ENCODE measurements at places on chromosomes 3 and 15.

- no peak for DNase-seq
Observed at GRCh38 chr15:62453375-62453774, 288.3 kb upstream of the C2CD4B start.

DNA sequence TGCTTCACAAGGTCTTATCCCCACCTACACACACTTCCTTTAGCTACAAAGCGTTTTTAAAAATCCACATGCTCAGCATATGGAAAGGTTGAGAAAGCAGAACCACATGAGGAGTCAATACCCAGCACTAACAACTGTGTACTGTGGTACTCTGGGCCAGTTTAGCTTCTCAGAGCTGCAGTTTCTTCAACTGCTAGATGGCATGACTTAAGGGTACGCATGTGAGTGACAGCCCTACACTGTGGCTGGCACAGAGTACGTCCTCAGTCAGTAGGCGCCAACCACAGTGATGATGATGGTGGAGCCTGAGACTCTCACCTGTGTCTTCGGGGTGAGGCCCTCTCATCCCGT is 17.4 kb downstream of the CCDC12 start:
- no peak for DNase-seq

DNA sequence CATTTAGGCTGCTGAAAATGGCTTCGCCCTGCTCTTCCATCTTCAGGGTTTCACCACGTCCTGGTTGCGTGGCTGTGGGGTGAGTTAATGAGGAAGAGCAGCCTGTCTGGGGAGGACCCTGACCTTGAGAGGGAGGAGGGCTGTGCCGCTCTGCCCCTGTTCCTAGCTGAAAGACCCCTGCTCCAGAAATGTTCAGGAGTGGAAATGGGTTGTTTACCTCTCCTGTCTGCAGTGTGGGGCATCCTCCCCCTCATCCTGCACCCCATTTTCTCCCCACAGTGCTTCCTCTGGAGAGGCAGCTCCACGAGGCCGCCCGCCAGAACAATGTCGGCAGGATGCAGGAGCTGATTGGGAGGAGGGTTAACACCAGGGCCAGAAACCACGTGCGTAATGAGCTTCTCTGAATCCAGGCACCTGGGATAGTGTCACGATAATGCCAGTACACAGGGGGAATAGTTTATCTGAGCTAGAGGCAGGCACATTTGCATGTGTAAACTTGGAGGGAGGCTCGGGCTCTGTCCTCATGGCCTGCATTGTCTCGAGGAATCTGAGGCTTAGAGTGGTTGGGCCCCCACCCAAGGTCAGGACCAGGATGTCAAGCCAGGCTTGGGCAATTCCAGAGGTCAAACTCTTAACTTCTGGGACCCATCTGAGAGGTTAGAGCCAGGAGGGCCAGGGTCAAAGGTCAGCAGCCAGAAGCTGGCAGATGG is 4.0 kb downstream of the ANKDD1A start:
- DNase-seq: no peak

DNA sequence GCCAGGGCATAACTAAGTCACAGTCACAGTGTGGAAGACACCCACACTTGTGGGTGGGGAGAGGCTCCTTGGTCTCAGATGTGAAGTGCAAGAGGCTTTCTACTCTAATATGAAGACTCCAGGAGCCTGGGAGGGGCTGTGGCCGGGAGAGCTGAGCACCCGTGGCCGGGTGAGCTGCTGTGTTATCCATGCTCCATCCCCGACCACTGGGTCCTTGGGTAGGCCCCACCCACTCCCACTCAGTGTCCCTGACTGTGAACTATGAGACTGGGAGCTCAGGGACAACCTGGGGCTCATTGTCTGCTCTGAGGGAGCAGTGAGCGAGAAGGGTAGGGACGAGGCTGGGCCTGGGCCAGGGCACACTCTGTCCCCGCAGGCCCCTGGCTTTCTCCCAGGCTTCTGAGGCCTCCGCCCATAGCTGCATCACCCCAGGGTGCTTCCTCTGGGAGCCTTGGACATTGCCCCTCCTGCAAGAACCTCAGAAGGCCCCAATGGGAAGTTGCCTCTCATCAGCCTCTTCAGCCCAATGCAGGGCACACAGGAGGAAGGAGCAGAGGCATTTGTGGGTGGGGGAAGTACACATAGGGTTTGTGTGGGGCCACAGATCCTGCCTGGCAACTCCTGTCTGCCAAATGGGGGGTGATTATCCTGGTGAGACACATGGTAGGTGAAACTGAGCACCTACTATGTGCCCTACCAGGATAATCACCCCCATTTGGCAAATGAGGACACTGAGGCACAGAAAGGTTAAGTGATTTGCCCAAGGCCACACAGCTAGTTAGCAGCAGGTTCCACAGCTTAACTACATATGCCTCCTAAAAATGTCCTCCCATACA is 2.4 kb downstream of the ANPEP start:
- DNase-seq: no peak

- DNase-seq: no peak
Observed at GRCh38 chr3:42314411-42314810, 48.4 kb upstream of the CCK start.

DNA sequence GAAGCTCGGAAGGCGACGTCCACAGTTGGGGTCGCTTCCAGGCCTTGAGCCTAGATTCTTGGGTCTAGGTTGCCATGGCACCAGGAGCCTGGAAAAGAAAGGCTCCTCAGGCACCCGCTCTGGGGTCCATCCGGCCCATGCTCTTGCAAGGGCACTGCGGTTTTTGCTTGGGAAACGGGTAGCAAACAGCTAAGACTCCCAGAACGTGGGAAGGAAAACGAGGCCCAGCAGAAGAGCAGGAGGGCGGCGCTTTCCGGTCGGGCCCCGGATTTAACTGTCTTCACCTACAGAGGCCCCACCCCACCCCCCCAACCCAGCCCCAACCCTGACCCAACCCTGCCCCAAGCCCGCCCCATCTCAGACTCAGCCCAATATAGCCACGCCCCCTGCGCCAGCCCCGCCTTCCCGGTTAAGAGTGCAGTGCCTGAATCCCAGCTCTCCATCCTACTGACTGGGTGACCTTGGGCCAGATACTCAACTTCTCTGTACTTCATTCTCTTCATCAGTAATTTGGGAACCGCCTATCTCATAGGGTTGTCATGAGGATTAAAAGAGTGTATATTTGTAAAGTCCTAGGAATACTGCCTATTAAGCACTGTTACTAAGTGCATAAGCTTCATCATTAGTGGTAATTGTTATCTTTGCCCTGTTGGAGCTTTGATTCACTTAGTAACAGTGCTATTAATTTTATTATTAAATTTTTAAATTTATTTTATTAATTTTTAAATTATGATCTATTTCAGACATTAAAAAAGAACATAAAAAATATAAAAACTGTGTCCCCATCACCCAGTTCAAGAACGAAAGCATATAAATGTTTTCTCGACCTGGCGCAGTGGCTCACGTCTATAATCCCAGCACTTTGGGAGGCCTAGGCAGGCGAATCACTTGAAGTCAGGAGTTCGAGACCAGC is 28.4 kb upstream of the SMAD6 start:
- DNase-seq: peak; percentile 86

DNA sequence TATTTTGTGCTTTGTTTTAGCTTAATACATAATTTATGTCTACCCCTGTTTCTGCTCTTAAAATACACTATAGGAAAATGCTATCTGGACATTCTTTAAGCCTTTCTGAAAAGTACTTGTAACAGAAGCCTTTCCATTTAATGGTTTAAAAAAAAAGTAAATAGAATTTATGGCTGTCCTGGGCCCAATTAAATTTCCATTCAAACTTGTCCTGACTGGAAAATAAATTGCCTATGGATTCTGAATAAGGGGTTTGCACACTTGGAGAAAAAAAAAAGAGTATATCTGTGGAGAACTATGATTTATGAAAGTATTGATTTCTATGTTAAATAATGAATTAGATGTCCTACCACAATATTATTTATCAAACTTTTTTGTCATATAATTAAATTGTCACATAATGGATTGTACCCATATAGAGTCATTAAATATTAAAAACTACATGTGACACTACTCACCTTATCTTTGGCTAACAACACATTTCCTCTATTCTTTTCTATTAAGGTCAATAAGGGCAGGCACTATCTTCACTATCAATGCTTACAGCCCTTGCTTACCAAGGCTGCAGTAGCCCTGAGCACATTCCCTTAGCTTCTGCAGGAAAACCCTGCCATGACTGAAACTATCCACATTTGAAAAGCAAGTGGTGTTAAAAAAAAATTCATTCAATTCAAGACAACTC is 396.1 kb upstream of the ROBO2 start:
- DNase-seq: no peak

DNA sequence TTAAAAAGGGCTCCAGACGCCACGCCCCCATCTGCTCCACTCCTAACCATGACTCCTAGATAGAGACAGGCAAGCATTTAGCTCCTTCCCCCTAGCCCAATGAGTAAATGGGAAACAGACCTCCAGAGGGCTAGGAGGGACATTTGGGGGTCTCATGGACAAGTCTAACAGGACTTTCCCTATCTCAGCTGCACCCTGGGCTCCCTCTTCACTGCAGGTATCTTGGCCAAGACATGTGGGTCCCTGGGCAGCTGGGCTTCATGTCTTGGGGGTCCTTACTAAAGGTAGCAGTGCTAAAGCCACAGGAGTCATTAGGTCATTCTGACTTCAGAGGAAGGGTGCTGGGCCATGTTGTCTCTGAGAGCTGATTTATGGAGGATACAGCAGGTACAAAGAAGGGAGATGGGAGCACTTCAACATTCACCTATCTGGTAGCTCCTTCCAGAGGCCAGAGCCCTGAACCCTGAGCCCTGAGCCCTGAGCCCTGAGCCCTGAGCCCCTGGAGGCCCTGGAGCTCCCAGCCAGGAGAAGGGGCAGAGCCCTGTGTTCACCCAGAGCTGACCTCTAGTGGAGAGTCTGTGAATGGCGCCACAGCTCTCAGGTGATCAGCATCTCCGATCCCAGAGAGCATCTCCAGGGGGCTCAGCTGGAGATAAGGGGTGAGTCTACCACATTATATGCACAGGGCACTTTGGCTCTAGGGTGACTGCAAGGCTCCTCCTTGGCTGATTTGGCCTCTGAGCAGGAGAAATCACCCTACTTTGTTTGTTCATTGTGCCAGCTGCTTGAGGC is 40.1 kb upstream of the EPHB1 start:
- peak; percentile 62 for DNase-seq

DNA sequence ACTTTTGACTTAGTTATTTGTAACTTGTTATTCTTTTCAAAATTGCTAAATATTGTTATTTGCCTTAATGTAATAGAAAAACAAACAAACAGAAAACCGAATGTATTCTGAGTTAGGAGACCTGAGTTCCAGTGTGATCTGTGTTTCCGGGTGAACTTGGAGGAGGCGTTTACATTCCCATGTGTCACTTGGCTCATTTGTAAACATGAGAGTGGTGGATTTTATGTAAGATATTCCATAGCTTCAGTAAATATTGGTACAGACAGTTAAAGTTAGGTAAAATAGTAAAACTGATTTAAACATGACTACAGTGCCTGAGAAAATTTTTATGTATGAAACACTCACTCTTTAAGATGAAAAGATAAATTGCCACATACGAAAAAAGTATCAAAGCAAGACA is 287.3 kb upstream of the POU1F1 start:
- no peak for DNase-seq

GRCh38 chr3:157330206-157330605 is 106.4 kb upstream of the PTX3 start:
- DNase-seq: no peak

DNA sequence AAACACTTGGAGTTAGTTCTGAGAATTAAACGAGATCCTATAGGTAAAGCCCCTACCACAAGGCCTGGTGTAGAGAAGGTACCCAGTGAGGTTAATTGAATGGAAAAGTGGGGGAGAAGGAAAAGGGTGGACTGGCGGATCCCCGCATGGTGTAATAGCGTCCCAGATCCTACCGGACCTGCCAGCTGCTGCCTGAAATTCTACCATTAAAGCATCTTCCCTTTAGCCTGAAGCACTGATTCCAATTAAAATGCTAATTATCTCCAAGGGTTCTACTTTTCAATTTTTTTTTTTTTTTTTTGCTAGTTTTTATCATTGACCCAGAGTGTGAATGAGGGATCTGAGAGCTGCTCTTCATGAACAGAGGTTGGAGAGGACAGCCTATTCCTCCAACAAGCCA is 237.9 kb downstream of the TLE3 start:
- DNase-seq: no peak

DNA sequence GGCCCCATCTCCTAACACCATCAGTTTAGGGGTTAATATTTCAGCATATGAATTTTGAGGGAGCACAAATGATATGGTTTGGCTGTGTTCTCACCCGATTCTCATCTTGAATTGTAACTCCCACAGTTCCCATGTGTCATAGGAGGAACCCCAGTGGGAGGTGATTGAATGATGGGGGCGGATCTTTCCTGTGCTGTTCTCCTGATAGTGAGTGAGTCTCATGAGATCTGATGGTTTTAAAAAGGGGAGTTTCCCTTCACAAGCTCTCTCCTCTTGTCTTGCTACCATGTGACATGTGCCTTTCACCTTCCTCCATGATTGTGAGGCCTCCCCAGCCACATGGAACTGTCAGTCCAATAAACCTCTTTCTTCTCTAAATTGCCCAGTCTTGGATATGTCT is 73.8 kb upstream of the TJP1 start:
- DNase-seq: no peak

DNA sequence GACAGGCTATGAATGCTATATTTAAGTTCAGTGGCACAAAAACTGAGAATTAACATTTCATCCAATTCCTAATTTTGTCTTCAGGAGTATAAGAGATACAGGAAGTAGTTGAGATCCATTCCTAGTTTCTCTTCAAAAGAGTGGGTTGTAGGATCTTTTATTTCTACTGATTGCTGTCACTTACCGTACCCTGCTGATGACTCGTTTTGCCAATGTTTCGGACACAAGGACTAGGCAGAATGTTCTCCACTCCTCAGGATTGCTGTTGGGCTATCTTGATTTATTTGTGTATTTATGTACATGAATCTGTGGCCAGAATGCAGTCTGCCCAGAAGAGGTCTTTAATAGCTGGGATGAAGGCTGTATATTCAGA is 11.9 kb downstream of the ARL8B start:
- DNase-seq: no peak

DNA sequence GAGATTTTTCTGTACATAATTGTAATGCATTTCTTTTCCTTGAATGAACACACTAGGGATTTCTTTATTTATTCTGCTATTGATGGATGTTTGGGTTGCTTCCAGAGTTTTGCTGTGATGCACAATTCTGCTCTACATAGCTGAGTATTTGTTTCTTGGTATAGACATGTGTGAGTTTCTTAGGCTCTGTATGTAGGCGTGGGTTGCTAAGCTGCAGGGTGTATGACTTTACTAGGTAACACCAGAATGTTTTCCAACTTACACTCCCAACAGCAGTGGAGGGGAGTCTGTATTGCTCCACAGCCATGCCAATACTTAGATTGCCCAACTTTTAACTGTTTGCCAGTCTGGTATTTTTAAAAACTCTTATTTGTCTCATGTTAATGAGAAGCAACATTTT is 155.5 kb upstream of the TNIK start:
- no peak for DNase-seq

- DNase-seq: no peak
Observed at GRCh38 chr3:196179380-196180308, 31.6 kb downstream of the ZDHHC19 start.

GRCh38 chr3:25420885-25421284 is 7.2 kb upstream of the RARB start:
- DNase-seq: no peak

DNA sequence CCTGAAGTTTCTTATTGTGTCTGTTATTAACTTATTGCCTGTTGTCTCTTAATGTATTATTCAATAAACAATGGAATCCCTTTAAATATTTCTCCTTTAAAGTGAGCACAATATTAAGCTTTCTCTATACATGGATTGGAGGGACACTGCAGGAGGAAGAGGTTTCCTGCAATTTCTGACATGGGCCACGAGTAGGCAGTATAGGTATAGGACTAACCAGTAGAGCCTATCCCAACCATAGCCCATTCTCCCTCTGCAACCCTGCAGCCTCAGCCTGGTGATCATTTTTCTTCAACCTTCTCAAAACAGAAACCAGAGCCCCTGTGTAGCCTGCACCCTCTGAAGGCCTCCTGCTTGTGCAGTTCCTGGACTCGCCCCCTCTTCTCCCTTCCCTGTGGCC is 124.8 kb downstream of the NEK10 start:
- no peak for DNase-seq
